ENCODE measurements at places on chromosomes 1 and 21.

DNA sequence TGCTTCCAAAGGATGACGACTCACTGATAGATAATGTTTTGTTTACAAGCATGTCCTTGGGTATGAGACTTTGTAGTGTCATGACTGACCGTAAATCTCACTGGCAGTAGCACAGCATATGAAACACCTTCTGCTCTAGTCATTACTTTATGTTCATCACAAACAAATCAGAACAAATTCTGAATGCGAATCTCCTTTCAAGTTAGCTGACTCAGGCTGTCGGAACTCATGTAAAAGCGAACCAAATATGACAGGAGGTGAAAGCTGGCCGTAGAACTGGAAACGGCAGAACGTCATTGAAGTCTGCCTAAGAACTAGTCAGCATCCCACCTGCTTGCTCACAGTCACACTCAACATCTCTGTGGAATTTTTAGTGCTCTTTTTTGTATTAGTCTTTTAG is 143.9 kb downstream of the RGS7 start:
- DNase-seq = no peak

GRCh38 chr1:41378999-41379737 is 17.9 kb downstream of the FOXO6 start:
- no peak for DNase-seq

DNA sequence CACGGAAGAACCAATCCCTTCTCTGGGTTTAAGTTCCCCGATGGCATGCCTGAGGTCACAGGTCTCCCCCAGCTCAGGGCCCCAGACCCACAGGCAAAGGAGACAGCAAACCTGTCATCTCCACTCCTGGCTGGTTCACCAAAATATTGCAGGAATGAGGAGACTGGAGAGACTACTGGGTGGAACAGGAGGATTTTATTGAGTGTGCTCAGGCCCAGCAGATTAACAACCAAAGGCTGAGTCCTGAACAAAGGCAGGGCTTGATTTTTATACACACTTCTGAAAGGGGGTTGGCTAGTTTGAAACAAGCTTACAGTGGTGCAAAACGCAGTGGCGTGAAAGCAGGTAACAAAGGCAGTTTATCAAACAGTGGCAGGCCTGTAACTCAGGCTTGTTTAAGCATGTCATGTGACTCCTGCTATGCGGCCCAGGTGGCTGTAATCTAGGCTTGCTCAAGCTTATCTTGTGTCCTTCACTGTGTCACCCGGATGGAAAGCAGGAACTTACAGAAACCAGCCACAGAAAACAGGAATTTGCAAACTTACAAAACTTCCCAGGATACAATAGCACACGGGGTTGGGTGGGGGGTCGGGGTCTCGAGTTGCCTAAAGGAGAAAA is 27.4 kb upstream of the KCNJ15 start:
- DNase-seq = no peak

DNA sequence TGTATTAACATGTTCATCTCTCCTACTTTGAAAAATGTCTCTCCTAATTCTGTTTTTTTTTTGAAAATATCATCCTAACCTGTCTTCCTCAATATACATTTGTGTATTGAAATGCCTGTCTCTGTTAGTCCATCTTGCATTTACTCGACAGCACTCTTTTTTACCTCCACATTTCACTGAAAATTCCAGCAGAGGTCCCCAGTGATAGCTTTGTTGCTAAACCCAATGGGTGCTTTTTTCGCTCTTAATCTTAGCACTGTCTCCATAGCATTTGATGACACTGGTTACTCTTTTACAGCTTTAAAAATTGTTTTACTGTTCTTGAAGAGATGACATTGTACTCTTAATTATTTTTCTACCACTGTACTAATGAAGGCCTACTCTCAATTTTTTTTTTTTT is 10.8 kb downstream of the OSBPL9 start:
- peak; percentile 31 for DNase-seq
